Caudate nucleus (tissue), 63 donors: ENCODE measurements at places on chromosomes 5 and 9.

GRCh38 chr9:72661401-72662135 is 140.2 kb downstream of the TMC1 start:
- DNase-seq, result no peak

GRCh38 chr9:72734631-72735030 is 213.2 kb downstream of the TMC1 start:
- DNase-seq, result no peak

- no peak for DNase-seq
Measured at GRCh38 chr9:112176524-112176923, 1.4 kb upstream of the SUSD1 start.

DNA sequence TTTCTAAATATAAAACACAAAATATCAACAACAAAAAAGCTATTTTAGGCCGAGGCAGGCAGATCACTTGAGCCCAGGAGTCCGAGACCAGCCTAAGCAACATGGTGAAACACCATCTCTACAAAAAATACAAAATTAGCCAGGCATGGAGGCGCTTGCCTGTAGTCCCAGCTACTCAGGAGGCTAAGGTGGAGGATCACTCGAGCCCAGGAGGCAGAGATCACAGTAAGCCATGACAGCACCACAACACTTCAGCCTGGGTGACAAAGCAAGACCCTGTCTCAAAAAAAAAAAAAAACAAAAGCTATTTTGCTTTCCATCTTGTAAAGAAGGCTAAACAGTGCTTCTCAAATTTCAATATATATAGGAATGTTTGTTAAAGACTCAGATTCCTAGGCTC is 11.3 kb downstream of the C5orf15 start:
- no peak for DNase-seq

DNA sequence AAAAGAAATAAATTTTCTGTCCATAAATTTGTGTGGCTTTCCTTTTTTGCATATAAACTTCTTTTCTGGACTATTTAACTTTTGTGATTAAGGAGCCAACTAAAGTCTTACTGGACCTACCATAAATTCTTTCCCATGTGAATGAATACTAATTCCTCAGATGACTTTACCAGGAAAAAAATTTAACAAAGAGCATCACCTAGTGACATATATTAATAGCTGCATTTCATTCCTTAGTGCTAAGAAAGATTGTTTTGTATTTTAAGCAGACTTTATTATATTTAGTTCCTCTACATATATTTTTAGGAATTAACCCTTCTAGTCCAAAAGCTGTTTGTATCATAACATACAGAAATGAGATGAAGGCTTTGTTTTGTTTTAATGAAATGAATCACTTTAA is 64.4 kb downstream of the C9orf85 start:
- no peak for DNase-seq

DNA sequence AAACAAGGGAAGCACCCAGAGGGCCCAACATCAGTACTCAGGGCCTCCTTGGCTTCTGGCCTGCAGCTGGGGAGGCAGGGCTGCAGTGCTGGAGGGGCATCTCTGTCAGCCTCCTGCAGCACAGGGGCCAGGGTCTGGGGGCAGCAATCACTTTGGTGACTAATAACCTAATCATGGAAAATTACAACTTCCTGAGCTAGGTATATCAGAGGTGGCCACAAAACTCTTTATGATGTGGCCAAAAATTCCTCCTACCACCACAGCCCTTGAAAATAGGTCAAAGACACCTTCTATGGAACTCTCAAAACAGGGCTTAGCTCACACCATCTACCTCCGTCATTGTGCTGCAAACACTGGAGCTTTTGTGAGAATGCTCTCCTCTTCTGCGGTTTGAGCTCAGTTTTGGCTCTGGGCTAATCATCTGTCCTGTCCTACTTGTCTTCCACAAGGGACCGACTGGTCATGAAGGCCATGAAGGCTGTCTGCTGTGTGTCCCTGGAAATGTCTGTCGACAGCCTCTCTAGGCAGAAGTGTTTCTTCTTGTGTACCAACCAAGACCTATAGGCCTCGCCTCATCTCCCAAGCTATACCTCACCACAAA is 28.6 kb downstream of the CSF2 start:
- no peak for DNase-seq

DNA sequence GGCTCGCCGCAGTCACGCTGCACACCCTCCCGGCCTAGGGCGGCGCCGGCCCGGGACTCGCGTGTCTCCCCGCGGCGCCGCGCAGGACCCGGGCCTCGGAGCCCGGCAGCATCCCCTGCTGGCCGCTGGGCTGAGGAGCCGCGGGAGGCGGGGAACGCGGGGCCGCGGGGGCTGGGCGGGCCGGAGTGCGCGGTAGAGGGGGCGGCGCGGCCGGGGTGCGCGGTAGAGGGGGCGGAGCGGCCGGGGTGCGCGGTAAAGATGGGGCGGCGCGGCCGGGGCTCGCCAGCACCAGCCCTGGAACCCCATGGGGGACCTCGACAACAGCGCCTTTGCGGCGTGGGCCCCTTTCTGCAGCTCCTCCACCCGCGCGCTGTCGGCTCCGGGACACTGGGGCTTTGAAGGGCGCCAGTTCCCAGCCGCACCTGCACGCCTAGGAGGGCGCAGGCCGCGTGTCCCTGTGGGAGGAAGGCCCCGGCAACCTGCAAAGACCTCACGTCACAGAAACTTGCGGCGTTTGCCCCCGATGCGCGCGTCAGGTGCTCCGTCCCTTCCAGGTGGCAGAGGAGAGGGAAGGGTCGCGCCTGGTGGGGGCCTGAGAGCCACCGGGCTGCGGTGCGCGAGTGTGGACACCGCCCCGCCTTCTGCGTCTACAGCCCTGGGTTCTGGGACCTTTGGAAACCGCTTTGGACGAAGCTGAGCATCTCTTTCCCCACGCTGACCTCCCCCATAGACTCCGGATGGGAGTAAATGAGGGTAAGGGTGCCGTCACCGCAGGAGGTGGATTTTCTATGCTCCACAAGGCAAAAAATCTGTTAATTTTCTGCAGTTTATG is 49.6 kb downstream of the NSUN2 start:
- no peak for DNase-seq

DNA sequence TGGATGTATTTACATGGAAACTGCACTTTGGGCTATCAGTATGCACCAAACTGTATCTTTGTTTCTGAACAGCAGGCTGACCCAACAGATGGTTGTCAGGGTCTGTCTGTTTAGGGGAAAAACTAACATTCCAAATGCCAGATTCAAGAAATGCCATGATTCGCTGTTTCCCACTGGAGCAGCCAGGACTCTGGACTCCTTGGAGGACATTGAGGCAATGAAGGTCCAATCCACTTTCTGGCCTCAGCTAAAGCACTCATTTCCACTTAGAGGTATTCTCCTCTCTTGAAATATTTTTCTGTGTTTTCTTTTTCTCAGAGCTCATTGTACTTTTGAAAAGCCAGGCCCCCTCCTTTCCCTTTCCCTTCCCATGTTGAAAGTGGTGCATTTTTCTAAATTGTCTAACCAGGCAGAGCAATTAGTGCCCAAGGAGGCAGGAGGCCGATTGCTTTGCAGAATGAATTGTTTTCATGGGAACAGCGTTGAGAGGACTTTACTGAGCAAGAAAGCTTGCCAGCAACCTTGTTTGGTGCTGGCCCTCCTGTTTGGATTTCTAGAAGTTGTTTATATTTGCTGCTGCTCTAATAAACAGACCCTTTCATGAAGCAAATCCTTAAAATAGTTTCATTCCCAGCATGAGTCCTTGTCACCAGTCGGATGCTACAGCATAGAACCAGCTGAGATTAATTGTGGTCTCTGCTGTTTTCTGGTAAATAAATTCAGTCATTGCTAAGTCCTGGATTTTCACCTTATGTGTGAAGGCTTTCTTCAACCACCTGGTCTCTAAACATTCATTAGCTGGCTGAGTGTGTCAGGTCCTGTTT is 132.8 kb upstream of the TAF11L2 start:
- no peak for DNase-seq

GRCh38 chr5:95717439-95717838 is 13.7 kb upstream of the RHOBTB3 start:
- no peak for DNase-seq

DNA sequence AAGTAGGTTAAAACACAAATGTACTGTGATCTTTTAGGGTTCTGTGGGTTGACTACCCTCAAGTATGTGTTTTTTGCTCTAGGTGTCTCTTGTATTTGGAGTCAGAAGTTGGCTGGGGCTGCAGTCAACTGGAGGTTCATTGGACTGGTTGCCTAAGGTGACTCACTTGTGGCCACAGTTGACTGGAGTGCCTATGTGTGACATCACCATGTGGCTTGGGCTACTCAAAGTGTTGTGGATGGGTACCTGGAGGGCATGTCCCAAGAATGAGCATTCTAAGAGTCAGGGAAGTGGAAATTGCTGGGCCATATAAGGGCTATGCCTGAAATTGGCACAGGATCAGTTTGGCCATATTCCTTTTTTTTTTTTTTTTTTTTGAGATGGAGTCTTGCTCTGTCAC is 27.4 kb downstream of the SNX30 start:
- DNase-seq, result no peak

DNA sequence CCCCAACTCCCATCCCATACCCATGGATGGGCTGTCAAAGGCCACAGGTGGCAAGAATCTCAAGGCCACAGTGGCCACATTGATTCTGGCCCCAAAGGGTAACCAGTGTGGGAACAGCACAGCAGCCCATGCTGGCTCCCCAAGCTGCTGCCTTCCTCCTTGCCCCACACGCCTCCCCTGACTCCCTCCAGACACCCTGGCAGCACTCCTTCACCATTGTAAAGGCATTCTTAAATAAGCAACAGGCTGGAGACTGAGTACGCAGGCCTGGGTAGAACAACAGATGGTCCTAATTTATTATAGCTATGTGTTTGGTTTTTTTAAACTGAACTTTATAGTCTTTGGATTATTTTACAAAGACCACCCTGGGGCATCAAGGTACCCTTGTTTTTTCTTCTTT is 158.8 kb downstream of the TSSK1B start:
- DNase-seq, result no peak

- DNase-seq, result no peak
Measured at GRCh38 chr5:90071066-90071465, 338.5 kb downstream of the CETN3 start.

DNA sequence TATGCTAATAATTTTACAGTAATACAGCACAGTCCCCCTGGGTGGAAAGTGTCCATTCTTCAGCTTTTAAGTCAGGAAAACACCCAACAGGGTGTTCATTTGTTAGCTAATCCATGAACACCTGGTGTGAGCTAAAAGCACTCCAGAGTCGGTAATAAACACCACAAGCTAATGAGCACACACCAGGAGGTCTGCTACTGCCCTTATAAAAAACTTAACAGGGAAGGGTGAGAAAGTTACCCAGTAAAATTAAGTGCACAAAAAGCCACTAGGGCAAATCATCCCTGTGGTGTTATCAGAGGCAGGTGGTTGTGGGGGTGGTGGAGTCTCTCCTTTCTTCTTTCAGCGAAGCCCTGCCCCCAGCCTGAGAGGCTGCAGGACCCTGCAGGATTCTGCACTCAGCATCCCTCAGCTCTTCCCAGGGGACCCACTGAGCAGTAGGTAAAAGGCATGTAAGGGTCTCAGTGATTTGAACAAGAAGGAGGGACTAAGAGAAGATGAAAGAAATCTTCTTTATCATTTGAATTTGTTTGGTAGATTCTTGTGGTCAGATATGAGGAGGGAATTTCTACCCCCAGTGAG is 14.4 kb downstream of the GDNF start:
- no peak for DNase-seq

- DNase-seq, result no peak
Measured at GRCh38 chr5:102863764-102864560, 108.9 kb downstream of the PAM start.

DNA sequence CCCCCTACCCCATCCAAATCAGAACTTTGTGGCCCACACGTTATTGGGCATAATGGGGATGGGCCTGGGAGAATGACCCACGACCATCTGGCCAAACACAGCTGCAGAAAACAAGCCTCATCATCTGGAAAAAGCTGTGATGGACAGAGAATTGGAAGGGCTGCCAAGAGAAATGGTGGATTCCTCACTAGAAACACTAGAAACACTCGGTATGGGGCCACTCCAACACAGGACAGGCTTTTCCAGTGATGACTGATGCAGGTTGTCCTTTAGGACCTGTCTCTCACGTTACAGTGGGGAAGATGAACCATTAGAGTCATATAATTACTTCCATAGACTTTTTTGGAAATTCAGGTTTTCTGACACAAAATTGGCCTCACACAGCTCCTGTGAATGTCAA is 172.4 kb upstream of the TARS1 start:
- DNase-seq, result no peak

GRCh38 chr5:109619606-109620005 is 70.1 kb upstream of the MAN2A1 start:
- DNase-seq, result peak; percentile 12

DNA sequence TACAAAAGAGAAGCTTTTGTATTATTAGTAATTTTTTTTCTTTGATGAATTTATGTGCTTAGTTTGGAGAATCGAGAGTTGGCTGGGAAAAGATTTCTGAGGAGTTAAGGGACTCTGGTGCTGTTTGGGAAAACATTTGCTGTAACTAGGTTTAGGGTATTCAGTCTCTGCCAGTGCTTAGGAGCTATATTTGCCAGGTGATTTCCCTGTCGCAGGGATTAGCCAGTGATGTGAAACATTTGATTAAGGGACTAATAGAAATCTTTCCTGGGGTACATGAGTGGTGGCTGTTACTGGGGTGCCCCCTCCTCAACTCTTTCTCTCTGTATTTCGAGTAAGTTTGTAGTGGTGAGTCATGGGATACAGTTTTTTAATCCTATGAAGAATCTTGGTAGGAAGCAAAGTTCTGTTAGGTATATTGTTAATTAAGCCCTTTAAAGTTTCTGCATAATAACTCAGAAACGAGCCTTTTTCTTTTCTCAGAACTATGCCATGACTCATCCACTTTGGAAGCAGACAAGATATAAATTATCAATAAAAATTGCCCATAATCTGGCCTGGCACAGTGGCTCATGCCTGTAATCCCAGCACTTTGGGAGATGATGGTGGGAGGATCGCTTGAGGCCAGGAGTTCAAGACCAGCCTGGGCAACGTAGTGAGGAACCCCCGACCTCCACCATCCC is 18.6 kb downstream of the RGMB start:
- no peak for DNase-seq

GRCh38 chr9:27599870-27600238 is 26.6 kb upstream of the C9orf72 start:
- DNase-seq, result no peak

- no peak for DNase-seq
Measured at GRCh38 chr5:96455789-96456188, 22.7 kb upstream of the PCSK1 start.

DNA sequence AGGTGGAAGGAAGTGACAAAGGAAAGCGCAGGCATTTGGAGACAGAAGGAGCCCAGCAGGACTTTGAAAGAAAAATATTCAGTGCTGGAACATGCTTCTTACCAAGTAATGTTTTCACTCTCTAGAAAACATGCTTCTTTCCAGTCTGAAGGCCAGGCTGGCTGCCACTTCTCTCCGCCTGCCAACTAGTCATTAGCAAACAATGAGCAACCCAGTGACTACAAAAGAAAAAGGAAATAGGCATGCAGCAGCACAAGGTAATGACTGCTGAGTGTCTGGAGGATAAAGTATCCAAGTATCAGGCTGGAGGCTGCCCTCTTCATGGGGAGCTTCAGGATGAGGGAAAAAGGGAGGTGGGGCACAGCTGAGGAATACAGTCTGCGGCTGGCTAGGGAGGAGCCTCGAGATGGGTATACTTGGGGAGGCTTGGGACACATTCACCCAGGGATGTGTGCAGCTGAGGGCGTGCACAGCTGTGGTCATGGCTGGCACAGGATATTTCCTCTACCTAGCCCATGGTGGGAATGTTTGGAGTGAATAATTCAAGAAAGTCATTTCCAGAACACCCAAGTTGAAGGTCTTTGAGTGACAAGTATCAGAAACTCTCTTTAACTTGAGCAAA is 161.5 kb upstream of the KIF2A start:
- no peak for DNase-seq

GRCh38 chr9:69923972-69924371 is 103.4 kb downstream of the CFAP95 start:
- no peak for DNase-seq
